DMS79 treated with DMSO at 0.1 percent for 48 hours (cell line): ENCODE measurements at places on chromosomes 3 and 15.

- DNase-seq, result no peak
Measured at GRCh38 chr15:35768949-35769348, 223.0 kb upstream of the DPH6 start.

DNA sequence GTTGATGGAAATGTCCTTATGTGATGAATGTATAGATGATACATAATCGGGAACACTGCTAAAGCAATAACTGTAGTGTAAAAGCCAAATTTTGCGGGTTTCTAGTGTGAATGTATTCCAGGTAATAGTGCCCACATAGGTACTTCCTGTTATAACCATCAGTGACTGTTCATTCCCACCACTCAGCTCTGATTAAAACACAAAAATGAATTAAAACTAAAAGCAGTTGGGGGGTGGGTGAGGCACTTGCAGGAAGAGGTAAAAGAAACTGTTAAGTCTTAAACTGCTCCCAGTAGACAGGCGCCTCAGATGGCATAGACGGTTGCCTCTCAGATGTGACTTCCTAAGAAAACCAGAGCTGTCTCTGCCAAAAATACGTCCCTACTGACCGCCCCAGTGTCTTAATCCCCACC is 893 bp upstream of the MTHFS start:
- DNase-seq, result no peak

DNA sequence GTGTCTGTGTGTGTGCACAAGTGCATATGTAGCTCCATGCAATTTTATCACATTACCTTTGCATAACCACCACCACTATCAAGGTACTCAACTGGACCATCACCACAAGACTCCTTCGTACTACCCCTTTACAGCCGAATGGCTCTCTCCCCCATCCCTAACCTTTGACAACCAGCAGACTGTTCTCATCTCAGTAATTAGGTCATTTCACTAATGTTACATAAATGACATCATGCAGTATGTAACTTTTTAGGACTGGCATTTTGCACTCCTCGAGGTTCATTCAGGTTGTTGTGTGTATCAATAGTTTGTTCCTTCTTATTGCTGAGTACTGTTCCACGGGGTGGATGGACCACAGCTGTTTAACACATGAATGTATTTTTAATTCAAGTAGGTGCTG is 121.8 kb upstream of the SLC6A11 start:
- no peak for DNase-seq

DNA sequence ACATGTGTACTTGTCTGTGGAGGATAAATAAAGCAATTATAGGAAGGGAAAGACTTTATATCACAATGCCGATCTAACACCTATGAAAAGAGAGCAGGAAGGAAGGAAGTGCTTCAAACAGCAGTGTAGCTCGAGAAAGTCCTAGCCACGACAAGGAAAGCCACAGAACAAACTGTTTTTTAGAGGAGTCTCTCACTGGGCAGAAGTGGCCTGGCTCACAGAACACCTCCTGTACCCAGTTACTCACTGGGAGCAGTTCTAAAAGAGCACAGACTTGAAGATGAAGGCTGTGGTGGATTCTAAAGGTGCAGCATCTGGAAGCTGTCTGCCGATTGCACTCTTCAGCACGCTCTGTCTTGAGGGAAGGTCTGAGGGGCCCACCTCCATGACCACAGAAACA is 248.8 kb upstream of the ATP11B start:
- DNase-seq, result no peak
